GF-D8 (cell line): ENCODE measurements at places on chromosomes 16 and 17.

DNA sequence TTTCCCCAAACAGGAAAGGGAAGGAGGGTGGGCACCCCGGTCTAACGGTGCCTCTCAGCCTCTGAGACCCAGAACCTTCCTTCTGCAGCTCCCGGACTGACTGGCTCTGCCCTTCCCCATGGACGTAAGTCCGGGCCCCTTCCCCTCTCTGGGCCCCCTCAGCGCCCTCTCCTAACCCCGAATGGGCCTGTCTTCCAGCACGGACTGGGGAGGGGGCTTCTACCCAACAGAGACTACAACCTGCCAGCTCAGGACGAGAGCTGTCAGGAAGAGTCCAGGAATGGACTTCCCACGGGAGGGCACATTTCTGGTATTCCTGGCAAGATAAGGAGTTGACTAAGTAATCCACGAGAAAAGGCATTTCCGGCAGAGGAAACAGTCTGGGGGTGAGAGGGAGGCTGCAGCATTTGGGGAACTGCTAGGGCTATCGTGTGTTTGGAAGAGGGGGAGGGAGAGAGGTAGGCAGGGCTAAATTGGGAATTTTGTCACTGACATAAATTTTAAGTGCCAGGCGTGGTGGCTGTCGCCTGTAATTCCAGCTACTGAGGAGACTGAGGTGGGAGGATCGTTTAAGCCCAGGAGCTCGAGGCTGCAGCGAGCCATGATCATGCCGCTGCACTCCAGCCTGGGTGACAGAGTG is 12.1 kb upstream of the ALDOA start:
- no peak for DNase-seq

- peak; percentile 97 for DNase-seq
Measured at GRCh38 chr16:66878067-66878466, 2.2 kb upstream of the PDP2 start.

DNA sequence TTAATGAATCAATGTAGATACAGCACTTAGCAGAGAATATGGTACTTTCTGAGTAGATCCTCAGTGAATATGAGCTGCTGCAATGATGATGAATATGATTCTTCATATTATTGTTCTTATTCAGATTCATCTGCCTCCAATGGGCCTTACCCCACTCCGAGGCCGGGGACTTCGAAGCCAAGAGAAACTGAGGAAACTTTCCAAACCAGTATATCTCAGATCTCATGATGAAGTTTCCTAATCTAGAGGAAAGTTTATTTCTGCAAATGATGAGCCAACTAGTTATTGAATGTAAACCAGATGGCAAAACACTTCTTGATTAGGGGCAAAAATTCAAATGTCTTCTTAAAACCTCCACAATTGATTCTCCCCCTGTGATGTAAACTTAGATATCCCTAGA is 23.3 kb downstream of the LYRM1 start:
- no peak for DNase-seq

GRCh38 chr17:27549251-27549893 is 81.6 kb upstream of the LGALS9 start:
- no peak for DNase-seq

DNA sequence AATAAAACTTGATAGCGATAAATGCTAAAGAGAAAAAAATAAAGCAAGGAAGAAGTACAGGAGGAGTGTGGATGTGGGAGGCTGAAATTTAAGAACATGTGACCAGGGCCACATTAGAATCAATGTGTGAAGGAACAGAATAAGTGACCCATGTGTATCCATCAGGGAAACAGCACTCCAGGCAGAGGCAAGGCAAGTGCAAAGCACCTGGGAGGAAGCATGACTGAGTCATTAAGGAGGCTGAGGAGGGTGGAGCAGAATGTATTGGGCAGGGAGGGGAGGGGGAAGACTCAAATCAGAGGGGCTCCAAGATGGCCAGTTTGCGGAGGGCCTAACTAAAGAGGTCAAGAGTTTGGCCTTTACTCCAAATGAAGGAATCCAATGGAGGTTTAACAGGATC is 8.0 kb downstream of the CDR2 start:
- DNase-seq, result no peak

- no peak for DNase-seq
Measured at GRCh38 chr16:68563631-68564381, 24.7 kb downstream of the ZFP90 start.
